ENCODE measurements at places on chromosomes 4 and X. TPM values are rescaled to one million over a fixed set of nuclear protein-coding genes. Genes with fewer than 3 reads are reported as not detected.

DNA sequence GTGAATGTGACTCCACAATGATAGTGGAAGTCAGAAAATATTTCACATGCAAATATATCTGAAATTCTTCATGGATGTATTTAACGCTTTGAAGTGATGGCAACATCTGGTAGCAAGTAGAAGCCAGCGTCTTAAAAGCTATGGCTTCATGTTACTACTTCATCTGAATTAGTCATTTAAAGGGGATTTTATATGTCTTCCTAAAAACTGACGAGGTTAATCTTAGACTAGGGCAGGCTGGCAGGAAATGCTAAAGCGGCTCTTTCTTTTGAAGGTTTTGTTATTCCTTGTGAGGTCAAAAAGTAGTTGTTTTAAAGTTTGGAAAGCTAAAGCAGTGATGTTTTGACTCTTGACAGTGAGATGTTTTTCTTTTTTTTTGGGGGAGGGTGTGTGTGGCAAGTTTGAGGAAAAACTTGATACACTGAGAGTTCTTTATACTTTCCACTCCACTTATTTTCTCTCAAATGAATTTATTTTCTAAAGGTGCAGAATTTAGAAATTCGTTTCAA, 22.6 kb downstream of the PLS3 start:
- H3K27me3 ChIP-seq = no peaks in the 10 kb centered on the region
- peak overlapping the region; percentile 52 for H3K27ac ChIP-seq
- H3K4me1 ChIP-seq = peaks cover 7% of the 10 kb centered on the region
- H3K36me3 ChIP-seq = no peaks in the 10 kb centered on the region
- DNase-seq = no peak

GRCh38 chr4:152673489-152673888, 6.3 kb downstream of the TMEM154 start:
- peaks cover 22% of the 10 kb centered on the region for H3K4me1 ChIP-seq
- no peak for DNase-seq
- H3K27me3 ChIP-seq = no peaks in the 10 kb centered on the region
- H3K27ac ChIP-seq = no peak overlapping the region
- no peak overlapping the region for H3K4me3 ChIP-seq

Gene ZAR1
- total RNA-seq = not detected

DNA sequence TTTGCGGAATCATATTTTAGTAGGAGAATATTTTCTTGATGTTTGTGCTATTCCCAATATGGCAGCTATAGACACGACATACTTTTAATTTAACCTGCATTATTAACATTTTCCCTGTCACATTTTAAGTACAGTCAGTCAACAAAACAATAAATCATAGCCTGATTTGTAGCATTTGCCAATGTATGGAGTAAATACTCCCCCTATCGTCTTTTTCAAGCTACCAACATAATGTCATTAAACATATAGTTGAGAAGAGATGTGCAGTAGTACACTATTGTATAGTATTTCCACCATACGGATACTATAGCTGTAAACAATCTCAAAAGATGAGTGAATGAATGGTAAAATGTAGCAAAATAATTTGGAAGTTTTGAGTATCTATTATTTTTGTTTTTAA, 303.7 kb upstream of the MAGEB2 start:
- H3K27me3 ChIP-seq = no peaks in the 10 kb centered on the region
- H3K27ac ChIP-seq = no peak overlapping the region
- H3K4me3 ChIP-seq = no peak overlapping the region
- no peak for DNase-seq

- no peak overlapping the region for H3K4me3 ChIP-seq
- DNase-seq = no peak
- no peaks in the 10 kb centered on the region for H3K27me3 ChIP-seq
These were observed 173.0 kb downstream of the RBM46 start for GRCh38 chr4:154954117-154954516.

GRCh38 chrX:136176399-136176825, 29.1 kb downstream of the FHL1 start:
- no peaks in the 10 kb centered on the region for H3K36me3 ChIP-seq
- no peak for DNase-seq
- no peak overlapping the region for H3K27ac ChIP-seq
- H3K27me3 ChIP-seq = no peaks in the 10 kb centered on the region

DNA sequence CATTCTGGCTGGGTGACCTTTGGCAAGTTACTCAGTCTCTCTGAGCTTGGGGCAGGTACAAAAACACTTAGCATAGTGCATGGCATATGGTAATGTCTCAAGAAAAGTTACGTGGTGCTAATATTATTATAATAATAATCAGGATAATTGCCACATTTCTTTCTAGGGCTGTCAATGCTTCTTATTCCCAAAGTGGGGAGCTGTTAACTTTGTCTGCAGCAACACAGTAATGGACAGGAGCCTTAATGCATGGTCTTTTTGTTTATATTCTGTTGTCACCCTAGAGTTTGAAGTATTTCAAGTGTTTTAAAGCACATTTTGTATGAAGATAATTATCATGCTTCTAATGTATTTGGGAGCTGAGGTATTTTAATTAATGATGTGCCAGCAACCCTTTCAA, 121.8 kb downstream of the FHIP1A start:
- H3K36me3 ChIP-seq = no peaks in the 10 kb centered on the region
- no peak overlapping the region for H3K4me3 ChIP-seq
- DNase-seq = no peak

Gene ASB9
- total RNA-seq = 0.78 TPM

- H3K36me3 ChIP-seq = no peaks in the 10 kb centered on the region
- H3K27ac ChIP-seq = no peak overlapping the region
- no peaks in the 10 kb centered on the region for H3K4me1 ChIP-seq
- no peaks in the 10 kb centered on the region for H3K27me3 ChIP-seq
These were observed 63.1 kb downstream of the SORCS2 start for GRCh38 chr4:7255488-7255881.

Gene WAS
- 117 TPM for total RNA-seq

DNA sequence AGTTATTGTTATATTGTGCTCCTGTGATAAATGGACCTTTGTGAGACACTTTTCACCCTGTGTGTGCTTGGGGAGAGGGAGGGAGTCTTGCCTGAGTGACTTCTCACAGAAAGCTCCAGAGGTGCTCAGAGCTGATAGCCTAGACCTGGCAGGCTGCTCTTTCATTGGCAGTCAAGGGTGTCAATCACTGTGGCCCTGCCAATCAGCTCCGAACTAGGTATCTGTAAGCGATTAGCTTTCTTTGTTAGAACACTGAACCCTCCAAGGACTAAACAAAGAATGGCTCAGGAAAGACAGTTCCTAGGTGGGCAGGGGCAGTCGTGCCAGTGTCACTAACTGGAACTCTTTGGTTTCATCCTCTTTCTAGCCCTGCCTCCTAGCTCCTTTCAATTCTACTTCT, 2.7 kb upstream of the NALF2 start:
- H3K36me3 ChIP-seq = no peaks in the 10 kb centered on the region
- H3K27ac ChIP-seq = no peak overlapping the region
- no peak overlapping the region for H3K4me3 ChIP-seq
- H3K4me1 ChIP-seq = no peaks in the 10 kb centered on the region

Gene RS1
- total RNA-seq = not detected

- H3K27ac ChIP-seq = peak overlapping the region; percentile 99
- peaks cover 79% of the 10 kb centered on the region for H3K36me3 ChIP-seq
- H3K27me3 ChIP-seq = no peaks in the 10 kb centered on the region
- H3K4me1 ChIP-seq = peaks cover 46% of the 10 kb centered on the region
- no peak for DNase-seq
- H3K4me3 ChIP-seq = peak overlapping the region; percentile 98
These were observed 502 bp downstream of the HNRNPDL start for GRCh38 chr4:82429728-82430192.

GRCh38 chrX:70255452-70255851, 4.6 kb downstream of the P2RY4 start:
- no peak overlapping the region for H3K27ac ChIP-seq
- H3K4me3 ChIP-seq = no peak overlapping the region
- DNase-seq = no peak
- H3K27me3 ChIP-seq = no peaks in the 10 kb centered on the region

Gene GYG2
- total RNA-seq = not detected

Gene TBC1D8B
- total RNA-seq = 0.43 TPM

Gene KLHL4
- total RNA-seq = not detected

Gene GPR78
- not detected for total RNA-seq

GRCh38 chrX:30904186-30904585, 15.1 kb upstream of the TAB3 start:
- no peak for DNase-seq
- no peak overlapping the region for H3K27ac ChIP-seq
- peaks cover 21% of the 10 kb centered on the region for H3K4me1 ChIP-seq
- no peak overlapping the region for H3K4me3 ChIP-seq
- H3K36me3 ChIP-seq = no peaks in the 10 kb centered on the region

Gene AMER1
- 5.4 TPM for total RNA-seq

Gene TMEM150C
- not detected for total RNA-seq

Gene ANK2
- total RNA-seq = 2.5 TPM

DNA sequence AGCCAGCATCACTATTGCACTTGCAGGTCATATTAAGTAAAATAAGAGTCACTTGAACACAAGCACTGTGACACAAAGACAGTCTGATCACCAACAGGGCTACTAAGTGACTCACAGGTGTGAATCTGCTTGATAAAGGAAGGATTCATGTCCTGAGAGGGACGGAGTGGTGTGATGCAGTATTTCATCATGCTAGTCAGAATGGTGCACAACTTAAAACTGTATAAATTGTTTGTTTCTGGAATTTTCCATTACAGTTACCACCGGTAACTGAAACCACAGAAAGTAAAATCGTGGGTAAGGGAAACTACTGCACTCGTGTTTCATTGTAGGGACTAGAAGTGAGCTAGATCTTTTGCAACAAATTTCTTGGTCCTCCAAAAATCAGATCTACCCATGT, 109.7 kb downstream of the ELOVL6 start:
- H3K27ac ChIP-seq = peak overlapping the region; percentile 84
- H3K27me3 ChIP-seq = no peaks in the 10 kb centered on the region
- peak overlapping the region; percentile 54 for H3K4me3 ChIP-seq
- DNase-seq = peak; percentile 32
- peaks cover 57% of the 10 kb centered on the region for H3K4me1 ChIP-seq

GRCh38 chr4:159552979-159553768, 450.3 kb downstream of the RAPGEF2 start:
- H3K36me3 ChIP-seq = no peaks in the 10 kb centered on the region
- H3K4me1 ChIP-seq = no peaks in the 10 kb centered on the region
- H3K27ac ChIP-seq = no peak overlapping the region
- no peaks in the 10 kb centered on the region for H3K27me3 ChIP-seq

DNA sequence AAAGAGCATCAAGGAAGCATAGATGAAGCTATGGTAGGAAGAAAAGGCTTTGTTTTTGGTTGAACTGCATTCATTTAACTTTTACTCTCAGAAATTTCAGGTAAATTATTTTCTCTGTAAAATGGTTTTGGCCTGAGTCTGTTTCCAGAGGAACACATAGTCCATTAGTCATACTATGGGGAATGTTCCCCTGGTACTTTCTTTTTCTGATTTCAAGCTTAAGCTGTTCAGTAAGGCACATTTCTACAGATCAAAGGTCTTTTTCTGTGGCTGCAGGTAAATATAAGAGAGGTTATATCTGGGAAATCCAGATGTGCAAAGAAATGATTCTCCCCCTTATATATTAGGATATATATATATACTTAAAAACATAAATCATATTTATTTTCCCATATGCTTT, 1744.4 kb upstream of the ADGRL3 start:
- H3K4me1 ChIP-seq = no peaks in the 10 kb centered on the region
- H3K4me3 ChIP-seq = no peak overlapping the region
- no peaks in the 10 kb centered on the region for H3K36me3 ChIP-seq
- H3K27ac ChIP-seq = no peak overlapping the region

Gene GPAT3
- total RNA-seq = 9.7 TPM

- no peaks in the 10 kb centered on the region for H3K36me3 ChIP-seq
- DNase-seq = no peak
- H3K27ac ChIP-seq = no peak overlapping the region
These were observed 158.3 kb upstream of the AADAT start for GRCh38 chr4:170248029-170248428.

Gene PLS3
- 3.1 TPM for total RNA-seq

DNA sequence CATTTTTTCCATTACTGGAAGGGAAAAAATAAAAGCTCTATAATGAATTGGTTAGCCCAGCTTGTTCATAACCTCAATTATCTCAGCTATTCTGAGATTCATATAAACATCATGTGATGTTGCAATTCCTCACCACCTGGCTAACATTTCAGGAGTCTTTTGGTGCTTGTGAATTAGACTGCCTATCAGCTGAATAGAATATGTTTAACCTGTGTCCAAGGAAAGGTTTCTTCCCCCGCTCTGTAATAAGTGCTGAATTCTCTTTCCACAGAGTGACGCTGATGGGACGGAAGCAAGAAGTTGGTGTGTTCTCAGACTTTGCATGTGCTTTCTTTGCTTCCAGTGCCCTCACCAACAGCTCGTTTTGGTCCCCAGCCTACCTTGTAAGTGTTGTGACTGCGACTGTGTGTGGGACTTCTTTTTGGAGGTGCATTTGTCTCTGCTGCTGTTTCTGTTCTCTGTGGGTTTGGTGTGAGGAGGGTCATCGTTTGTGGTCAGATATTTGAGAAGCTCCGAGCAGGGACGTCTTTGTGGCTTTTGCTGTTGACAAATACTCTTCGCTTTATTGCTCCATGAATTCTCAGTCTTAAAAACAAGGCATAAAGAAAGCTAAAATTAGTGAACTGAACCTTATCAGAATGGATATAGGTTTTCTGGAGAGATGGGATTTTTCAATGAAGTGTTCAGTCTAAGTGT, 61.7 kb downstream of the PPARGC1A start:
- no peaks in the 10 kb centered on the region for H3K4me1 ChIP-seq
- no peaks in the 10 kb centered on the region for H3K36me3 ChIP-seq
- H3K27ac ChIP-seq = no peak overlapping the region
- H3K4me3 ChIP-seq = no peak overlapping the region
- DNase-seq = no peak

DNA sequence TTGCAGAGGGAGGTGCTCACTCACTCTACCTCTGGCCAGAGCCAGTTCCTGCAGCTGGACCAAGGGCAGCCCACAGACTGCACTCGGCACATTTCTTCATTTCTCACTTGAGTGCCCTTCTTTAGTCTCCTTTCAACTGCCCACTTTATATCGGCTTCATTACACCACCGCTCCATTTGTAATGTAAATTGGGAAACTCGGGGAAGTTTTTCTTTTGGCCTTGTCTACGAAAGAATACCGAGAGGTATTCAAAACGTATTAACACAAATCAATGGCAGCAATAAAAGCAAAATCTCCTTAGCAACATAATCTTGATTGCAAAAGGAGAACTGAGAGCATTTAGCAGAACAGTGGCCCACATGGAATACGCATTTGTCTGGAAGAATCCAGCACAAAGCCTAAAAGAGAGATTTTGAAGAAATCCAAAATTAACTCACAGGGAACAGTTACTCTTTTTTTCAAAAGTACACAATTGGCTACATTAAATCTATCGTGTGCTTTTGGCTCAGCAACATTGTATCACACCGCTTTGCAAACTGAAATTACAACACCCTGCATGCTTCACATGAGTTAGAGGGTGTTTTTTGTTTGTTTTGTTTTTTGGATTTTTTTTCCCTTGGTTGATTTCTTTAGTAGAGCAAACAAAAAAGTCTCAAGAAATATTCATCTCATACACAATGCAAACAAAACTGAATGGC, 62.6 kb downstream of the CHIC2 start:
- peaks cover 38% of the 10 kb centered on the region for H3K36me3 ChIP-seq
- no peaks in the 10 kb centered on the region for H3K27me3 ChIP-seq
- no peak overlapping the region for H3K4me3 ChIP-seq
- DNase-seq = no peak
- H3K4me1 ChIP-seq = peaks cover 7% of the 10 kb centered on the region

Measured in activated T-helper 2 cell treated with anti-CD3 and anti-CD28 coated beads, Interferon-gamma antibody, Interleukin-2, Interleukin-4, amounts not matched to agents 10 μg/mL and 5 μg/mL and 100 μg/mL, durations not matched to agents 14 hours and 24 hours and 36 hours (primary cell).